Psoas muscle (tissue), 8 donors: ENCODE measurements at places on chromosomes 12 and 14. TPM values are rescaled to one million over a fixed set of nuclear protein-coding genes. Genes with fewer than 3 reads are reported as not detected.

DNA sequence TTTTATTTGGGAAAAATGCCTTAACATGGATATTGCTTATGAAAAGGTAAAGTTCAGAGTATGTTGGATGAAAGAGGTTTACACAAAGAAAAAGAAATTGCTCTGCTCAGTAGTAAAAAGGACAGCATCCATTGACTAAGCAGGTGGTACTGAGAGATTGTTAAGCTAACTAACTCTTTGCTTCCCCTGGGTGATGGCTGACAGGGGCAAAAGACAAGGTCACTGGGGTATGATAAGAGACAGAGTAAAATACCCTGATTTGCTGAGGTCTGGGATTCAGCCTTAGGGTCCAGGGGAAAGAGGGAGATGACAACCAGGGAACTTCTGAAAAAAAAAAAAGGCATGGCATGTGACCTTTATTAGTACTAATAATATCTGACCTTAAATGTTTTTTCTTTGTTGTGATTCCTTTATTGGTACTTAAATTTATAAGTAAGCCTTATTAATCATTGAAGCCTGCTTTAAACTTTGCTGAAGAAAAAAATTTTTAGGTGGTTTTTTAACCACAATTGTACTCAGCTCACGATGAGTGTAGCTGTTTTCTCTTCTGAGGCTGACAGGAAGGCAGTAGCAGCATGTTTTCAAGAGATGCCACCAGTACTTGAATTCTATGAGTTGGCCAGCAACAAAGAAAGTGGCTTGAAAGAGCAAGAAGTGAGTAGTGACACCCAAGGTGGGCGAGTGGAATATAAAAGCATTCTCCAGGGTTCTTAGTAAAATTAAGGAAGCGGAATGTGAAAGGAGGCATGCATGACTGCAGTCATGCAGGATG lies 43.7 kb upstream of the KITLG start:
- no peak for DNase-seq
- no peaks in the 10 kb centered on the region for H3K27me3 ChIP-seq

- H3K36me3 ChIP-seq, result no peaks in the 10 kb centered on the region
- no peak for DNase-seq
- no peaks in the 10 kb centered on the region for H3K27me3 ChIP-seq
- peaks cover 23% of the 10 kb centered on the region for H3K4me1 ChIP-seq
- no peak overlapping the region for H3K4me3 ChIP-seq
Observed at GRCh38 chr12:122961531-122962329, 4.5 kb downstream of the ABCB9 start.

The OASL gene
- 0.29 TPM for total RNA-seq

The ADAMTS20 gene
- not detected for total RNA-seq

DNA sequence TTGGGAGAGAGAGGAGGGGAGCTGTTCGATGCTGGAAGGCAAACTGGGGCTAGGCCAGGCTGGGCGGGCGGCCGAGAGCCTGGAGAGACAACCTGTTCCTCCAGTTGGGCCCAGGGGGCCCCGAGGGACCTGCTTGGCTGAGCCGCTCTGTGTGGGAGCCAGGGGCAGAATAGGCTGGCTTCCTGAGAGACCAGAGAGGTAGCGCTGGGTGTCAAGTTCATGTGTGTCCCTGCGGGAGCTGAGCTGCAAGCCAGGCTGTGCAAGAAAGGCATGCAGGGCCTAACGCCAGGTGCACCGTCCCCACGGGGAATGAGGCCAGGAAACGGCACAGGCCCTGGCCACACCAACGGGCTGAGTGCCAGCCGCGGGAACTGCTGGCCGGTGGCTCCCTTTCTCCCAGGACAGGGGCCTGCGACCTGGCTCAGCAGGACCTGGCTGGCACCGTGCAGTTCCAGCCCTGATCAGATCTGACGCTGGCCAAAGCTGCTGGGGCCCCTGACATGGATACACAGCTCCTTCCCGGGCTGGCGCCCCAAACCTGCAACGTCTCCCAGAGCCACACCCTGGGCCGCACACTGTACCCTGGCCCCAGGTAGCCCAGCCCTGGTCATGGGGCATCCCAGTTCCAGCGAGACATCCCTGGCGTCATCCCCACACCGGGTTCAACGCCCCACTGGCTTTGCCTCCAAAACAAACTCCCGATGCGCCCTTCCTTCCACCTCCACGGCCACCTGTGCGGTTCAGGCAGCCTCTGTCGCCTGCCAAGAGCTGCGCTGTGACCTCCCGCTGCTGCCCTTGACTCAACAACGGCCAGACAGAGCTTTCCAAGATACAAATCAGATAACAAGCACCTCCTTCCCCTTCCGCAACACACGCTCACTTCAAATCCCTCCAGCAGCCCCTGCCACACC lies 65.0 kb downstream of the RFLNA start:
- DNase-seq, result peak; percentile 96
- peaks cover 60% of the 10 kb centered on the region for H3K4me1 ChIP-seq
- no peak overlapping the region for H3K4me3 ChIP-seq

DNA sequence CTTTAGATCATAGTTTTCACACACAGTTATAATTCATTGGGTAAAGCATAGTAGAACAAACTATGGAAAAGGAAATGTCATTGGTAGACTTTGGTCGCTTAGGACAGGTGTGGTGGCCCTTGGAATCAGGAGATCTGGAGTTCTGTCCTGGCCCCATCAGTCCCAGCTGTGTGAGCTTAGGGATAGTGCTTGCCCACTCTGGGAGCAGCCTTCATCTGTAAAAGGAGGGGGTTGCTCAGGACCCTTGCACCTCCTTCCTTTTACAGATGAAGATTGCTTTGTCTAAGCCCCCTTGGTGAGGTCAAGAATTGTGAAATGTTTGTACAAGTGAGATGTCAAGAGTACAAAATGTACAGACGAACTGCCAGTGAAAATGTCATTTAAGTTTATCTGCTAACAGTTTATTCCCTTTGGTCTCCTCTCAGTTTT lies 93.2 kb downstream of the BORCS5 start:
- no peaks in the 10 kb centered on the region for H3K4me1 ChIP-seq
- no peak for DNase-seq
- no peak overlapping the region for H3K4me3 ChIP-seq
- H3K27me3 ChIP-seq, result no peaks in the 10 kb centered on the region
- no peak overlapping the region for H3K27ac ChIP-seq

DNA sequence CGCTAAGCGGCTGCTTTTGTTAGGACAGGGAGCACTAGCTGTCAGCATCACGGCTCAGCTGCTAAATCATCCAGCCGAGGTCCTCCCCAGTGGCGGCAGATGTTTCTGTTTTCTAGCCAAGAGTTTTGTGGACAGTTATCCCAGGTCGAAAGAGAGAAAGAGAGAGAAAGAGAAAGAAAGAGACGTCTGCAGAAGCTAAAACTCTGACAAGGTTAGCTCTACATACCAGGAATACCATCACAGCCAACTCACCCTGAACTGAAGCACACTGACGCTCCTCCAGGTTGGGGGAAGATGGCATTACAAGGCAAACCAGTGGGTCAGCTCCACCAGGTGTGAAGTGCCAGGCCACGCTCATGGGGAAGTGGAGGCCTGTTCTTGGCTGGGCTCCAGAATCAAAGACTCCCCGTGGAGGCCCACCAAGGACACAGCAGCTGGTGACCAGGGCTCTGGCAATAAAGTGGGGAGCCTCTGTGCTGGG lies 64.9 kb upstream of the DICER1 start:
- no peak overlapping the region for H3K27ac ChIP-seq
- H3K27me3 ChIP-seq, result no peaks in the 10 kb centered on the region
- DNase-seq, result peak; percentile 77
- H3K4me3 ChIP-seq, result no peak overlapping the region

DNA sequence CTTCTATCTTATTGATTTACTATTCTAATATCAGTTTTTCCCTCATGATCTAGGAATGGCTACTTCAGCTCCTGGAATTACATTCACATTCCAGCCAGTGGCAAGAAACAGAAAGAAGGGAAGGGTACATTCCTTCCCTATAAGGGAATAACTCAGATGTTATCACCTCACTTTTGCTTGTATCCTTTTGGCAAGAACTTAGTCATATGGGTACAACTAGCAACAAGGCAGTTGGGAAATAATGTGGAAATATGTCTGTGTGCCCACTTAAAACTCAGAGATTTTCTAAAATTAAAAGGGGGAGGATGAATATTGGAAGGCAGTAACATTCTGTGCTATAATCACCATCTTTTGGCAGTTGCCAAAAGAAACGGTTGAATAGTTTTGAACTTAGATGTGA lies 85.6 kb downstream of the MSRB3 start:
- no peaks in the 10 kb centered on the region for H3K4me1 ChIP-seq
- H3K27ac ChIP-seq, result no peak overlapping the region
- no peak for DNase-seq

DNA sequence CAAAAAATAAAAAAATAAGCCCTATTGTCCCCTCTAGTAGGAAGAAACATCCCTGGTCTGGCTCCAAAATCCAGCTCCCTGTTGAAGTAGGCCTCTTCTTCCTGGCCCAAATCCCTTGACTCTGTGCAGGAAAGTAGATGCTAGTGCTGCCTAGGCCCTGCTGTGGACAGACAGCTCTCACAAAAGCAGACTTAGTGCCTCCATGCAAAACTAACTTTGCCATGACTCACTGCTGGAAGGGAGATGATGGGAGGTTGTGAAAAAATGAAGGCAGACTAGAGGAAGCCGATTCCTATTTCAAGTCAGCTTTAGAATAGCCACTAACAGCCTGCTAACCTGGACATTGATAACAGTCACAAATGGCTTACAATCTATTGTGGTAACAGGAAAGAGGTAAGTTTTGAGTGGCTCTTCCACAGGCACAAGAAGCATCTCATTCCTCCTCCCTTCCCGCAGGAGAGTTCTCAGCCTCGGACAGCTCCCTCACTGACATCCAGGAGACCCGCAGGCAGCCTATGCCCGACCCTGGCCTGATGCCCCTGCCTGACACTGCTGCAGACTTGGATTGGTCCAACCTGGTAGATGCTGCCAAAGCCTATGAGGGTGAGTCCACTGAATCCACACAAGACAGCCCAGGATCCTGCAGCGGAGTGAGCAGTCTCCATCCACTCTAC lies 198.9 kb upstream of the RGS6 start:
- no peak for DNase-seq
- H3K27ac ChIP-seq, result no peak overlapping the region
- H3K36me3 ChIP-seq, result no peaks in the 10 kb centered on the region
- no peak overlapping the region for H3K4me3 ChIP-seq

DNA sequence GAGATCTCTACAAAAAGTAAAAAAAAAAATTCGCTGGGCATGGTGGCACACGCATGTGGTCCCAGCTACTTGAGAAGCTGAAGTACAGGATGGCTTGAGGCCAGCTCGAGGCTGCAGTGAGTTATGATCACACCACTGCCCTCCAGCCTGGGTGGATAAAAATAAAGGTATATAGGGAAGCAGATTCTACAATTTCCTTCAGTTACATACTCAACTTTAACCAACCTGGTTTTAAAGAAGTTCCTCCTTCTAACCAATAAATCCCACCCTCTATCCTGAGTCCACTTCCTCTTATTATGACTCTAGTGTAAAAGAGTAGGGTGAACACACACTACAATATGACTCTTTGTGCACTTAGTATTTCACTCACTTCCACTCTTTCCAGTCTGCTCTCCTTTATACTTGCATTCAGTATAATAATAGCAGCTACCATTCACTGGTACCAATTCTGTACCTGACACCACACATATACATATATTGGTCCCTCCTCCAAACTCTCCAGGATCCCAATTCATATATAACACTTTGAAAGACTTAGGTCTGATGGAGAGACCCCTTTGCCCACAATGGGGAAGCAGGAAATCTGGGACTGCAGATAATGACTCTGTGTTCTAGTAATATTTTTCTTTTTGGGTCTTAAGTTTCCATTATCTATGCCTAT lies 2.3 kb downstream of the ARF3 start:
- peaks cover 11% of the 10 kb centered on the region for H3K36me3 ChIP-seq
- peaks cover 17% of the 10 kb centered on the region for H3K4me1 ChIP-seq
- no peak for DNase-seq
- no peak overlapping the region for H3K4me3 ChIP-seq
- no peaks in the 10 kb centered on the region for H3K27me3 ChIP-seq
- H3K27ac ChIP-seq, result no peak overlapping the region

GRCh38 chr12:118299791-118300460 lies 72.8 kb downstream of the TAOK3 start:
- H3K27me3 ChIP-seq, result no peaks in the 10 kb centered on the region
- no peak overlapping the region for H3K4me3 ChIP-seq
- no peak for DNase-seq
- H3K36me3 ChIP-seq, result no peaks in the 10 kb centered on the region
- no peaks in the 10 kb centered on the region for H3K4me1 ChIP-seq

The KCNC2 gene
- total RNA-seq, result 0.99 TPM

The NRIP2 gene
- total RNA-seq, result 2.4 TPM

GRCh38 chr14:95331708-95332408 lies 12.2 kb upstream of the CLMN start:
- no peak overlapping the region for H3K4me3 ChIP-seq
- H3K27me3 ChIP-seq, result peaks cover 5% of the 10 kb centered on the region
- no peak overlapping the region for H3K27ac ChIP-seq
- no peaks in the 10 kb centered on the region for H3K4me1 ChIP-seq
- no peak for DNase-seq

The ERH gene
- 92.1 TPM for total RNA-seq

The MIP gene
- not detected for total RNA-seq

The SERPINA1 gene
- total RNA-seq, result 5.5 TPM

DNA sequence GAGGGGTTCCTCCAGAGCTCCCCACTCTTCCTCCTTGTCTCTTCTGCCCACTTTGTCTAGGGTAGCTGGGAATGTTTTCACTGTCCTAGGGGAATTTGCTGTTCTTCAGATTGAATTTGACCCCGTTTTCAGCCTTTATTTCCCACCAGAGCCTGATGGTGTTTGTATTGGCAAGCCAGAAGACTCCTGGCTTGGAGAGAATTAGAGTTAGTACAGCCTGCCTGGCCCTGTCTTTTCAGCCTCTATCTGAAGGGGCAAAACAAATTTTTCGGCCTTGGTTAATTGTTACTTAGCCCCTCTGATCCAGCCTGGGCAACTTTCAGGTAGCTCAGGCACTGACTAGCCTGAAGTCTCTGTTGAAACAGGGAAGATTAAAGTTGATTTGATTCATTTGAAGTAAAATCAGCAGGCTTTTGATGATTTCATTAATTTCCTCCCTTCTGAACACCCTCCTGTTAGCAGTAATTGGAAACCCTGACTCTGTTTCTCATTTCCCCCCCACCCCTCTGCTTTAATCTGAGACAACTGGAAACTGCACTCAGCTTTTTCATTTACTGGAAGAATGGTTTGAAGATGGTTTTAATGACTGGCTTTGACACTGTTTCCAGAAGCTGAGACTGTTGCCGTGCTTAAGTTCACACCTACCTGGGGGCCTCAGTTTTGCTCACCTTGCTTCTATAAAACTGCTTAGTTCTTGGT lies 63.3 kb downstream of the SUSD6 start:
- no peaks in the 10 kb centered on the region for H3K36me3 ChIP-seq
- peaks cover 64% of the 10 kb centered on the region for H3K4me1 ChIP-seq
- H3K27me3 ChIP-seq, result no peaks in the 10 kb centered on the region
- peak overlapping the region; percentile 34 for H3K27ac ChIP-seq
- DNase-seq, result no peak
- no peak overlapping the region for H3K4me3 ChIP-seq
